Stomach (tissue), 19 donors: ENCODE measurements at places on chromosomes 2 and 18. TPM values are rescaled to one million over a fixed set of nuclear protein-coding genes. Genes with fewer than 3 reads are reported as not detected.

- DNase-seq, result no peak
Measured at GRCh38 chr18:34921811-34922385, 119.3 kb upstream of the MAPRE2 start.

Gene PSMD1
- total RNA-seq, result 34.6 TPM

DNA sequence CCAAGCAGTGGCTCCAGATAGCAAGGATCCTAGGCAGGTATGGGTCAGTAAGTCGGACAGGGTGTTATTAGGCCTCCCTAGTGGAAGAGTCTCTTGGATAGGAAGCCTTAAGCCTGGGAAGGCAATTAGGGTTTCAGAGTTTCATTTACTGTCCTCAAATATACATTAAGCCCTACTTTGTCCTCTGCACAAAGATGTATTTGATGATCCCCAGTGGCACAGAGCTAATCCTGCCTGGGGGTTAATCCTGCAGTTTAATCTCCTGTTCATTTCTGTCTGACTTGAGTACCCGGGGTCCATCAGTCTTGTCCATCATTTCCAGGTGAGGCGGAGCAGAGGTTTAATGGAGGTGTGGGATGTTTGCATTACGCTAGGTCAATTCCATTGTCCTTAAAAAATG, 62.0 kb downstream of the MTCL1 start:
- no peak for DNase-seq

DNA sequence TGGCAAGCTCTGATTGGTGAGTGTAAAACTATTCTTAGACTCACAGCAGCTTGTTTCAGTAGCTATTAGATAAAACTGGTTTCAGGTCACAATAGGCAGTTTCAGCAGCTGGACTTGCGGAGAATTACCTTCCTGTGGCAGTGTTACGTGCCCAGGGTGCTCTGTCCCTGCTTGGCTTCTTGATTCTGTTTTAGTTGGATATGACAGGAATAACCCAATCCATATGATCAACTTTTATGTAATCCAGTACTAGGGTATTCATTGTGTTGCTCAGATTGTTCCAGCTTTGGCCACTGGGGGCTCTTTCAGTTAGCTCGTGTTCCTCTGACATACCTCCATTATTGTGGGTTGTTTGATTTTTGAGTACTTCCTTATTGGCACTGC, 43.1 kb downstream of the INPP4A start:
- no peak for DNase-seq

GRCh38 chr2:218397463-218397819, 2.2 kb upstream of the CTDSP1 start:
- no peak for DNase-seq
